ENCODE measurements at places on chromosomes 11 and 22.

GRCh38 chr11:45167283-45167682, 20.8 kb downstream of the PRDM11 start:
- DNase-seq: no peak

DNA sequence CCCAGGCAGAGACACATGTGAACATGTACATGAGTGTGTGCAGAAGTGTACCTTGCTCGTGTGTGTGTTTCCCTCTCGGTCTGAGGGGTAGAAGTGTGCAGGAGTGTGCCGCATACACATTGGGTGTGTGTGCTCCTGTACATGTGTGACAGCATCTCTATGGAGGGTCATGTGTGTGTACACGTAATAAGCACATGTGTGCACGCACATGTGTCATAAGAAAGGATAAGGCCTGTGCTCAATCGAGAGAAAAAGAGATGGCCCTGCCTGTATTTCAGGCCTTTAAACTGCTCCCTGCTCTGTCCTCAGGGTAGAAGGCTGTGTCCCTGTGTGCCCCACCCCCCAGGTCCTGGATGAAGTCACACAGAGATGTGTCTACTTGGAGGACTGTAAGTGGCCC, 61.8 kb downstream of the OTOG start:
- DNase-seq: no peak

DNA sequence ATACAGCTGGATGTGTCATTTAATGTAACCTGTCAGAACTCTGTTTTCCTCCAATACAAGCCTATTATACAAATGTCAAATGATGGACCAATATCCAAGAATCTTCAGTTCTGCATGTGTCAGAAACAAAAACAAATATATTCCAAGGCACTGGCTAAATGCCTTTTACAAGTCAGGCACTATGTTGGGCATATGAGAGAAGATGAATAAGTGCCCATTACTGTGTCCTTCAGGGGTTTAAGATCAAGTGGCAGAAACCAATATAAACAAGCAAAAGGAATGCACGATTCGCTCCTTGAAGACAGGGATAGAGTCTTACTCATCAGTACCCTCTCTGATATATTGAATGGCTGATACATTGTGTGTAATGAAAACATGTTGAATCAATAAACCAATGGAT, 254.4 kb downstream of the TTC28 start:
- no peak for DNase-seq

DNA sequence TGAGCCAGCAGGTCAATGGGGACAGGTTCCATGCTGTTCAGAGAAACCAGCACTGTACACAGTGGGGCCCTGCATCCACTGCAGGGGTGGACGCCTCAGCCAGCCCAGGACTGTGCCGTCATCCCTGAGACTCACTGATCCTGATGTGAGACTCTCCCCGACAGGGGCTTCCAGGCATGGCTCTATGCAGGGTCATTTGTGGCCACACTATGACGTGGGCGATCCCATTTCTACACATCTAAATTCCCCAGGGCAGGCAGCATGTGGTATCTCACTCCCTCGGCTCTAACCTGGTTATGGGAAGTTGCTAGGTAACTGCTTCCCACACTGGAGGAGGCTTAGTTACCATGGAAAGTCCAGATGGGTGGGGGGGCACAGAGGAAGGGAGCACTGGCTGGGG, 14.2 kb upstream of the FAM83F start:
- no peak for DNase-seq

- no peak for DNase-seq
Measured at GRCh38 chr11:56782167-56782847, 33.8 kb upstream of the OR9G4 start.

- no peak for DNase-seq
Measured at GRCh38 chr22:39215426-39216142, 29.2 kb downstream of the PDGFB start.
